Activated T-cell treated with anti-CD3 and anti-CD28 coated beads for 48 hours (primary cell): ENCODE measurements at places on chromosomes 11 and 22.

DNA sequence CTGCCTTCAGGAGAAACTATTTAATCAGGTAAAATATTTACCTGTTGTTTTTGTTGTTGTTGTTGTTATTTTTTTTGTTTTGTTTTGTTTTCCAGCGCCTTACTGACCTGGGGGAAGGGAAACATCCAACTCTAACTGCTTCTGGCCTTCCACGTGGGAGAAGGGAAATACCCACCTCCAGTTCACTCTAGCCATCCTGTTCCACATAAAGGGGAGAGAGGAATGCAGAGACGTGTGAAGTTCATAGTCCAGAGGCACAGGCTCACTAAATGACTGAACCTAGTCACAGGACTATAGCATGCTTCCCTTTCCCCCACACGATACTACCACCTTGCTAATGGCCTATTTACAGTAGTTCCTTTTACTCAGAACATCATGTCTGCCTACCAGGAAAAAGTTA lies 72.4 kb upstream of the VSTM5 start:
- DNase-seq: no peak

DNA sequence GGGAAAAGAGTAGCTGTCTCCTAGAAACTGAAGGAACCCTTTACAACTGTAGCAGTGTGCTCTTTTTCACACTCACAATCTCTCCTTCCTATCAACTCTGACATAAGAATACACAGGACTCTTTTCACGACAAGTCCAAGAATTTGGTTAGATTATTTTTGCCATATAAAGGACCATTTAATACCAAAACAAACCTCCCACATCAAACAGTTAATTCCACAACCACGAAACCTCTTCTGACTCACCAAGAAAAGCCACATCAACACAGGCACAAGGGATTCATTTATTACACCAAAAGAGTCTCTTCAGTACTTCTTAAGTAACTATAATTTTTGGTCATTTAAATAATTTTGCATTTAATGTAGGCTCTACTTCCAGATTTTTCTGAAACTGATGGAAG lies 222.6 kb upstream of the PITPNB start:
- no peak for DNase-seq

- DNase-seq: peak; percentile 43
These were observed 14.9 kb upstream of the CCDC73 start for GRCh38 chr11:32809313-32809712.

- DNase-seq: no peak
These were observed 953.2 kb downstream of the OPCML start for GRCh38 chr11:132579136-132579535.

- no peak for DNase-seq
These were observed 60.4 kb downstream of the RDX start for GRCh38 chr11:110235966-110236365.

- no peak for DNase-seq
These were observed 13.5 kb downstream of the KCNJ1 start for GRCh38 chr11:128853559-128853958.

GRCh38 chr11:43548916-43549315 lies 131.6 kb upstream of the HSD17B12 start:
- DNase-seq: no peak

GRCh38 chr11:88695689-88696414 lies 358.3 kb upstream of the CTSC start:
- DNase-seq: no peak

DNA sequence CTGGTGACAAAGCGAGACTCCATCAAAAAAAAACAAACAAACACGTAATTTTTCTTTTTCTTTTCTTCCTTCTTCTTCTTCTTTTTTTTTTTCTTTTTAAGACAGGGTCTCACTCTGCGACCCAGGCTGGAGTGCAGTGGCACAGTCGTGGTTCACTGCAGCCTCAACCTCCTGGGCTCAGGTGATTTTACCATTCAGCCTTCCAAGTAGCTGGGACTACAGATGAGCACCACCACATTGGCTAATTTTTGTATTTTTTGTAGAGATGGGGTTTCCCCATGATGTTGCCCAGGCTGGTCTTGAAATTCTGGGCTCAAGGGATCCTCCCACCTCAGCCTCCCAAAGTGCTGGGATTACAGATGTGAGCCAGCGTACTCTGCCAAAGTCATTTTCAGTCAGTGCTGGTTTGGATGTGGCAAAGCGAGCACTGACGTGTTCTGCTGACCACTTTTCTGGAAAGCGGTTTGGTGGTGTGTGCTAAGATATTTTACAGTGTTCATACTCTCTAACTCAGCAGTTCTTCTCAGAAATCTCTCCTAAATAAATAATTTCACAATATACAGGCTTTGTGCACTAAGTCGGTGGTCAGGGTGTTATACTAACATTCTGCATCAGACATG lies 10.7 kb downstream of the FAM118A start:
- DNase-seq: no peak

- no peak for DNase-seq
These were observed 13.4 kb downstream of the CXCR5 start for GRCh38 chr11:118896921-118897591.

DNA sequence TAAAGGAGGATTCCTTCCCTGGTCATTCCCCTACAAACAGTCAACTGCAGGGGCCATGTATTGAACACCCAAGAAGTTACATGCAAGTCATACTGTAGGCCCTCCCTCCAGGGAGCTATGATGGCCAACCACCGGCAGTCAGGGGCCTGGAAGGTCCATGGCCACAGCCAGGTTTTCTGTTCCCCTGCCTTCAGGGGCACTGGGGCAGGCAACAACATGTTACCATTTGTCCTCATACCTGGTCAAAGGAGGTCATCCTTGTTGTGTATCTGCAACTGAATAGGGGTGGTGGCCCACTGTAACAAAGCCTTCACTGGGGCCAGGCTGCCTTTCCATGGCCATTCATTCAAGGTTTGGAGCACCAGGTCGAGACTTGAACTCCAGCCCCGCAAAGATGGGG lies 433.6 kb downstream of the DYNC2H1 start:
- no peak for DNase-seq

DNA sequence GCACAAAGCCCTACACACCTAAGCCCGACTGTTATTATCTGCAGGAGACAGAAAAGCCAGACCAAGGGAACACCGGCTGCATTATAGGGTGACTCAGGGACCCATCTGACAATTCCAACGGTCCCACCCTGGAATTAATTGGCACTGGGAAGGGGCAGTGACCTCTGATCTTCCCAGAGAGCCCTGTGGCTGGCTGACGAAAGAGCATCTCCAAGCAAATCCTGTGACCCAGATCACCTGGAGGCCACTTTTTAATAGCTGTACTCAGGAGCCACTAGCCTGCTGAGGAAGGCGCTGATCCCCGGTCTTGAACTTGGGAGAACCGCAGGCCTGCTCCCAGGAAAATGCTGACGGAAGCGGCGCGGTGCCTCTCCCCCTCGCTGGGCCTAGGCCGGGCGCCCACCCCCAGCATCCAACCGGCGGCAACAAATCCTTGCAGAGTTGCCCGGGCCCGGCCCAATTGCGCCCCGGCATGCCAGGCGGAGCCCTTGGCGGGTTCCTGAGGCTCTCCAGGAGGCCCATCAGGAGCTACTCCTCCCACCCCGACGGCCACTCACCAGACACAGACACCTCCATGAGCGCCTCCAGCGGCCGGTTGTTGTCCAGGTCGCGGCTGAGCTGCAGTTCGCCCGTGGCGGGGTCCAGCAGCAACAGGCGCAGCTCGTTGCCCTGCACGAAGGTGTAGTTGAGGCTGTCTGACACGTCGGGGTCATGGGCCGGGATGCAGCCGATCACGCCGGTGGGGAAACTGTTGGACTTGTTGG lies 4.2 kb downstream of the CELSR1 start:
- DNase-seq: no peak

- no peak for DNase-seq
These were observed 36.9 kb upstream of the BIRC3 start for GRCh38 chr11:102280245-102280833.
